ENCODE measurements at places on chromosomes 2 and 18.

DNA sequence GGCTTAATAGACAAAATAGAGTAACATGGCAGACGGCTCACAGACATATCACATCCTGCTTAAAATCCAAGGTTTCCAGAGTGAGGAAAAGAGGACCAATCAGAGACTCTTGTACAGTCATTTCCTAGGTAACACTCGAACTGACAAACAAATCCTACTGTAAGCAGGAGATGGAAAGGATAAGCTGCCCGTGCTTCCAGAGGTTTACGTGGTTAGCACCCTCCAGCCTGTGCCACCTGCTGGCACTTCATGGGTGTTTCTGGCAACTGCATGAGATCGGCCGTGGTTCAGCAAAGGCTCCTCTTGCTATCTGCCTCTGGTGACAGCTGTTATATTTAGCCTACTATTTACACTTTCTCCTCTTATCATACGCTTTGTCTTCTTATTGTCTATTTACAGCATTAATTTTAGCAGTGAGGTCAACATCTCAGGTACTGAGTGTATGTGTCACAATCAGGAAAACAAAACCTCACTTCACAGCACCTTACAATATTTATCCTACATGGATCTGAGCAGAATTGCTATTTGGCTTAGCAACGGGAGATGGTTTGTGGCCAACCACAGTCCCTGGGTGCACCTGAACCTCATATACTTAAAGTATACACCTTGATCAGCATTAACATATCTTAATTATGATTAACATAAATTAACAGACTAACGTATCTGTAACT, 226.9 kb downstream of the TMEM163 start:
- no peak for DNase-seq

DNA sequence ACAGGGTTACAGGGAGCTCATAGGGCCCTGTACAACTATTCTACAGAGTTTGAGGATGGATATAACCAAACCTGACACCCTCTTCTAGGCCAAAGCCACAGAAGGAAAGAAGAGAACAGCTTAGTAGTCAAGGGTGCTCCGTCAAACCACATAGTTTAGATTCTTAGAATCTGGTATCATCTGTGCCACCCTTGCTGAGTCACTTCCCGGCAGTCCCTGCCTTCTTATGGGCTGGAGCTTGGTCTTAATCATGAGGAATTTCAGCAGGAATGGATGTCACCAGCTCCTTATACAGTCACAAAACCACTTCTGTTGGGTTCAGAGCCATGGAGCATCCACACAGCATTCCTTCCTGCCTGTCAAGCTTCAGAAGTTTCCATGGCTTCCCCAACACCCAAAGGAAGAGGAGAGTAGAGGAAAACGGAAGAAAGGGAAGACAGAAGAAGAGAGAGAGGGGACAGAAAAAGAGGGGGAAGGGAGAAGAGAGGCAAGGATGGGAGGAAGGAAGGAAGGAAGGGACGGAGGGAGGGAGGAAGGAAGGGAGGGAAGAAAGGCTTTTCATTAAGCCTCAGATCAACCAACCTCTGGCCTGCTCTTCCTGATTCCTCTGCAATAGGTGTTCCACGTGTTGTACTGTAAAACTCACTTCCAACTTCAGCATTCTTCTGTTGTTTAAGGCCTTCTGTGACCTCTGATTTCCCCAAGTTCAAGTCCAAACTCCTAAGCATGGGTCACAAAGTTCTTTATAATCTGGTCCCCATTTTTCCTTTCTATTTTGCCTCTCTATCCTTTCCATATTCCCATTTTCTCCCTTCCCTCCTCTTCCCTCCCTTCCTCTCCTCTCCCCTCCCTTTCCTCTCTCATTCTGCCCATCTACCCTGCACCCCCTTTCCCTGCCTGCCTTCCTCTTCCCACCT, 246.1 kb upstream of the TNP1 start:
- DNase-seq: no peak

GRCh38 chr2:110804915-110805314, 72.5 kb downstream of the ACOXL start:
- DNase-seq: no peak

DNA sequence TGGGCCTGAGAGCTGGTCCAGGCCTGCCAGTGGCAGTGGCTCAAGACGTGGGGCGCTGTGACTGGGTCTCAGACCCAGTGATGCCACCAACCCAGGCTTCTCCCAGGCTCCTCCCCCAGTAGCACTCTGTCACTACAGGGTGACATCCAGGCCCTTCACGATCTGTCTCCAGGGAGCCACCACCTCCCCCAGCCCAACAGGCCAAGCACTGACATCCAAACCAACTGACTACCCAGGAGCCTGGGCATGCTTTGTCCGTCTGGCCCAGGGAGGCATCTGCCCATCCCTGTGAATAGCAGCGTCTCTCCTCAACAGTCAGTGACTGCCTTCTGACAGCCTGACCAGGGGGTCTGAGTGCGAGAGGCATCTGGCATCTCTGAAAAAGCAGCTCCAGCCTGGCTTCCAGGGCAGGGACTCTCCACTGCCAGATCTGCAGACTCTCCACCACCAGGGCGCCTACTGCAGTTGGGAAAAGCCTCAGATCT, 13.0 kb downstream of the TEX44 start:
- DNase-seq: no peak

GRCh38 chr2:237888389-237888788, 29.0 kb downstream of the RAMP1 start:
- no peak for DNase-seq

- no peak for DNase-seq
Measured at GRCh38 chr2:147091448-147091847, 753.4 kb upstream of the ACVR2A start.

DNA sequence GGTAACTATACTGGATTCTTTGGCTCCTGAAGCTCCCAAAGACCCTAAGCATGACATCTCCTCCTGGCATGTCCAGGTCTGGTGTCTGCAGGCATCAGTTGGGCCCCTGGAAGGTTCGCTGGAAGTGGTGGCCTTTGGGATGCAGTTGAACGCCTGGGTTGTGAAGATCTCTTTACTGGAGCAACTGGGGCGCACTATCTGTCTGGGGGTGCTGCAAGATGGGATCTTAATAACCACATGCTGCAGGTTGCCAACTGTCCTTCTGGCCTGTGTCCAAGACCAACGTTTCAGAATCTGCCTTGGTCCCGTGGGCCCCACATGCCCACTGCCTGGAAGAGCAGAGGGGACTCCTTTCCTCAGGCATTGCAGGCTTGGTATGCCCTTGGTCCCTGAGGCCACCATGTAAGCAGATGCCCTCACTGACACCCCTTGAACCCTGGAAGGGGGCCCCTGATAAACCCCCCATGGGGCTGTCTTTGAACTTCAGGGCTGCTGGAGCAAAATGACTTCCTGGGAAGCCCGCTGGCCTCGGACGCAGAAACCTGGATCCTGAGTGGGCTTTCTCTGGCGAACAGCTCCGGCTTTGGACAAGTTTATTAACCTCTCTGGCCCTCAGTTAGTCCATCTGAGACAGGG, 101.9 kb downstream of the TWIST2 start:
- DNase-seq: no peak

DNA sequence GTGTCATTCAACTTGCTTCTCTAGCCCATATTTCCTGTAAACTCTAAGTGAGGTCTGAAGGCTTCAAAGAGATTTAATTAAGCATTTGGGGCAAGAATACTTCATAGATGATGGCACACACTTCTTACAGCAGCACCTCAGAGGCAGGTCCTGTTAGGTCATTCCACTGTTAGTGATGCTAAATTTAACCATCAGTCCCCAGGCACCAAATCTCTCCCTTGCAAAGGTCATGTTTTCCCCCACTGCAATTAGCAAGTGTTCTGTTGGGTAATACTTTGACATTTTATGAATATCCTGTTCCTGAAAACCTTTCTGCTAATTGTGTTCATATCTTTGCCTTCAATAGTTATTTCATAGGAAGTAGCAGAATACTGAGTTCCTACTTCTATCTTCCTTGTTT, 117.0 kb downstream of the STK39 start:
- no peak for DNase-seq

- no peak for DNase-seq
Measured at GRCh38 chr18:45896991-45897390, 70.1 kb downstream of the EPG5 start.

- DNase-seq: no peak
Measured at GRCh38 chr18:63994783-63995399, 25.0 kb downstream of the SERPINB8 start.

DNA sequence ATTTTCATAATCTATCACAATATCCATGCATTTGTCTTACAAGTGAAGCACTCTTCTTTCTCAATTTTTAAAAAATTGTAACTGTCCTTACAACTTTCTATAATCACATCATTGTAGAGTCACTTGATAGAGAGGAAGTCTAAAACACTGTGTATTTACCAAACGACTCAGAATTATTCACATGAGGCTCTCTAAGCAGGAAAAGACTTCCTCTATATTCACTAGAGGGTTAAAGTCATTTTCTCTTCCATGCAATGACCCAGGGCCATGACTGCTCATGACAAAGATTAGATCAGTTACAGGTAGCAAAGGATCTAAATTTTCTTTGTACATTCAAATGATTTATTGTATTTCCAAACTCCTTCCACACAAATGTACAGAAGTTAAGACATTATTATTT, 9.0 kb upstream of the SLC1A4 start:
- no peak for DNase-seq
